ENCODE measurements at places on chromosomes 16 and 17.

DNA sequence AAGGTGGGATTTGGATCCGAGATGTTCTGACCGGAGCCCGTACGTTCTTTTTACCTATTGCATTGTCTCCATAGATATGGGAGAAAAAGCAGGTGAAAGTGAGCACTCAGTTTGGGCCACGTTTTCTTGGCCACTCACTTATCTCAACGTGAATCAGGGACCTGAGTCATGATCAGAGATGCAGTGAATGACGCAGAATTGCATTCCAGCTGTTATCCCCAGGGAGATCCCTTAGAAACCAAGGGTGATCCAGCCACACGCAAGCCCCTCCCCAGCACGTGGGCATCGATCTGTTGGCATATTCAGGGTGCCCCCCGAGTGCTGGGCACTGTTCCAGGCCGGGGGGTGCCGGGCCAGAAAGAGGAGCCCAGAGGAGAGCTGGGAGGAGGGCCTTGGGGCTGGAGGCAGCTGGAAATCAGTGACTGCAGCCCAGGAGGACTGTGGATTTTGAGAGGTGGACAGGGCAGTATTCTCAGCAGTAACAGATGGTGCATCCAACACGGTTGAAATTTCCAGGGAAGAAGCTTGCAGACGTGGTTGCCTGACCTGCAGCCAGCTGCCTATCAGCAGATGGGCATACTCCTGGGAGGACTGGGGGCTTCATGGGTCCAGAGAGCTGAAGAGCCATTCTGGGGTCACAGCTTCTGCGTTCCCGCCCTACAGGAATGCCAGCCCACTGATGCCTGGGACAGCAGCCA, 87.2 kb upstream of the CACNG5 start:
- no peak for DNase-seq

DNA sequence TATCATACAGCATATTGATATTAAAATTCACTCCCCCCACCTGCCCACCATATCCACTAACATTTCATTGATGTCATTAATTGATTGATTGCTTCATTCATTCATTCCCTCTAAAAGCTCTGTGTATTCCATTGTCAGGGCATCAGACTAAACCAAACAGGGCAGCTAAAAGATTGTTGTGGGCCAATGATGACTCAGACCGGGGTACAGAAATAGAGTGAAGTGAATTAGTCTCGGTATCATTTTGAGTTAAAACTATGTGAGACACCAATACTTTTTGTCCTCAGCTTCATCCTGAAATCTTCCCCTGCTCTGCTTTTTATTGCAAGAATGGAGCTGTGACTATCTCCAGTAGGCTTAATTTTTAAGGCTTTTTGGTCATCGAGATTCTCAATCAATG, 868.3 kb downstream of the CDH11 start:
- no peak for DNase-seq

DNA sequence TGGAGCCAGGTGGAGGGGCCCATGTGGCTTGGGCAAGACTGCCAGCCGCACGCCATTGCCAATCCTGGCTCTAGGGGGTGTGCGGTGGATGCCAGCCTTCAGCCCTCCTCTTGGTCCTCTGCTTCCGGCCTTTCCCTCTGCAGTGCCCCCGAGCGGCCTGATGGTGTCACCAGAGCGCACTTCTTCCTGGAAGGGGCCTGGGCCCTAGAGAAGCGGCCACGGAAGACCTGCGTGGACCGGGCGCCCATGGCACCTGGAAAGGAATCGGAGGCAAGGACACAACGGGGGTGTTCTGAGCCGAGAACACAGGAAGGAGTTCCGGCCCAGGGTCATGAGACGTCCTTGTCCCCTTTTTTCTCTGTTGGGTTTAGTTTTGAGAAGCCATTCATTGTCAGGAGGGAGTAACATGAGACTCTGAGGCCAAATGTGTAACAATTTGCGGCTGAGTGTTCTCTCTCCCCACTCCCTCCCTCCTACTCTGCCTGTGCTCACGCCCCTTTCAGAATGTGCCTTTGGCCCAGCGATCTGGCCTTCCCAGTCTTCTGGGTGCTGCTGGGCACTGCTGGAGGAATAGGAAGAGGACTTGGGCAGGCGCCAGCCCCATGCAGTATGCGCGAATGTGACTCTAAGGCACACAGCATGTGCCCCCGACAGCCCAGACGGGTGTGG, 92.8 kb downstream of the IRX3 start:
- no peak for DNase-seq

DNA sequence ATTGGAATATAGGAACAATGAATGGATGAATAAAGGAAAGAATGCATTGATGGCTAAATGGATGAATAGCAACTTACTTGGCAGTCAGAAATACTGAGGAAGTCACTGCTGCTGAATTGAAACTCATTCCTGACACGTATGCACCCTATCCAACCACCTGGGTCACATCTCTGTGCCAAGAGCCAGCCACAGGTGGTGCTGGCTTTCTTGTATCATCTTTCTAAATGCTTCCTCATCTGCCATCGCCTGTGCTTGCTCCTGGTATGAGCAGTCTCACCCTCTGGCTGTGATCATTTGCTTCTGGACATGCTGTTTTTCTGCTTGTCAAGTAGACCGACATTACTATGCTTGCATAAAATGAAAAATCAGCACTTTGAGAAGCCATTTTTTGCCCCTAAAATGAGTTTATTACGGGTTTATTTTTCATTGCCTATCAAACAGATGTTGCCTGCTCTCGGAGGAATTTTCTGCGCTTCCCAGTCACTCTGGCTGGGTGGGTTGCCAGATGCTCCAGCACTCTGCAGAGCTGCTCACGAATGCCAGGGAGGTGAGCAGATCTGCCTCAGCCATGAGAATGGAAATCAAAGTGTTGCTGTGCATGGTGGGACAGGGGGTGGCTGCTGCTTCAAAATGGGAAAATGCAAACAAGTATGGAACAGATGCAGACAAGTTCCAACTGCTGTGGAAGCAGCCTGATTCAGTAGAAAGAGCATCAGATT, 1349.6 kb upstream of the CDH8 start:
- DNase-seq: no peak

- no peak for DNase-seq
These were observed 86.3 kb upstream of the DHX40 start for GRCh38 chr17:59479141-59479540.

- DNase-seq: no peak
These were observed at the start of gene ITGA2B for GRCh38 chr17:44389281-44389680. Gene ITGA2B, minus strand, starts transcription at chr17:44389649. Its CDS starts 176 bp downstream, at chr17:44389473.

- DNase-seq: no peak
These were observed 110.0 kb downstream of the N4BP1 start for GRCh38 chr16:48499923-48500381.

DNA sequence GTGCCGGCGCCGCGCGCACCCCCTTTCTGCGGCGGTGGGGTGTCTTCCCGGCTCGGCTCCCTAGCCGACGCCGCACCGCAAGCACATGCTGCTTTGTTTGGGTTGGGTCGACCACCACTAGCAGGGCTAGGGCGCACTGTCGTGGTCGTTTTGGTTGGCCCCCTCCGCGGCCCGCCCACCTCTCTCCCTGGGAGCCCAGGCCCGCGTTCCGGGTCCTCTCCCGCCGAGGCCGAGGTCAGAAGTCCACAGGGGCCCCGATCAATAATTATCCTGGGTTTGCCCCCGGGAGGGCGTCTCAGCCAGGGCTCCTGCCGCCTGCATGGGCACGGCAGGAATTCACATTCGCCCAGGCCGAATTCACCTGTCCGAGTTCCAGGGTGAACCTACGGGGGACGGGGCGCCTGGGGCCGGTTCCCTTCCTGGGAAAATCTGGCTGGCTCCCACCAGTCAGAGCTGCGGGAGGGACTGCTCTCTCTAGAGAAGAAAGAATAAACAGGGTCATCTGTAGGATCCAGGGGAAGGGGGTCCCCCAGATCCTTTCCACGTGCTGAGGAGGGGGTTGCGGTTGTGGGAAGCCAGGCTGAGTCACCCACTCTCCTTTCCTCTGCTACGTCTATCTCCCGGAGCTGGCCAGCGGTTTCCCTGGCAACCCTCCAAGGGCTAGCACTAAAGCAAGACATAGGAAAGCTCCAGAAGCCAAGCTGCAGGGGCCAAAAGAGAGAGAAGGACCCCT, 584 bp upstream of the STAT5B start:
- DNase-seq: peak; percentile 51

- no peak for DNase-seq
These were observed 1.2 kb downstream of the GNA13 start for GRCh38 chr17:65055280-65055707.

GRCh38 chr16:12907670-12908233, 6.4 kb downstream of the SHISA9 start:
- no peak for DNase-seq

DNA sequence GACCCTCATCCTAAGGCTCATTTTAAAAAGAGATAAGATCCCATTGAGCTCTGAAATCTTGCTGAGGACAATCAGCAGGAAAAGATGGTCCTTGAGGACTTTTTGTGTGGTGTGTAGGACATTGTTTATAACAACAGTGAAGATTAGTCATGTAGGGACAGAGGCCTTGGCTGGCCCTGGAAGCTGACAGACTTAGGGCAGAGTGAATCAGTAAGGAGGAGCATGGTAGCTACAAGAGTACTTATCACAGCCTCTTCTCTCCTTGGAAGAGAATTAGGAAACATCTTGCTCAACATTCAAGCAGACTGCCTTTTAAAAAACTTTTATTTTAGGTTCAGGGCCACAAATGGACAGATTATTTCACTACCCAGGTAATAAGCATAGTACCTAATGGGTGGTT, 665.9 kb upstream of the SALL1 start:
- DNase-seq: no peak

GRCh38 chr17:31598399-31598782, 206.9 kb downstream of the RAB11FIP4 start:
- DNase-seq: no peak

- DNase-seq: no peak
These were observed 26.1 kb downstream of the GAS7 start for GRCh38 chr17:10172241-10172741.

DNA sequence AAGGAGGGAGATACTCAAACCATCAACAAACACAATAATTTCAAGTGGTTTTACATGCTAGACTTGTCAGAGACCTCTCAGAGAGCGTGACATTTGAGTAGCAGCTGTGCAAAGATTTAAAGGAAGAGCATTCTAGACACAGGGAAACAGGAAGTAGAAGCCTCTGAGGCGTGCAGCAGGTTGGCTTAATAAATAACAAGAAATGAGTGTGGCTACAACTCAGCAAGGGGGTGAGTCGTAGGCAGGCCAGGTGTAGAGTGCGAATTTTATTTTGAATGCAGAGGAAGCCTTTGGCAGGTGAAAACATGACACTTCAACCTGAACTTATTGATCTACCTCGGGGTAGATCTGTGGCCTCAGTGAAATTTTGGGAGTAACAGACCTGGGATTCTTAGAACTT, 73.2 kb upstream of the MRTFB start:
- no peak for DNase-seq

- DNase-seq: no peak
These were observed 50.3 kb downstream of the KPNA2 start for GRCh38 chr17:68085771-68086381.

DNA sequence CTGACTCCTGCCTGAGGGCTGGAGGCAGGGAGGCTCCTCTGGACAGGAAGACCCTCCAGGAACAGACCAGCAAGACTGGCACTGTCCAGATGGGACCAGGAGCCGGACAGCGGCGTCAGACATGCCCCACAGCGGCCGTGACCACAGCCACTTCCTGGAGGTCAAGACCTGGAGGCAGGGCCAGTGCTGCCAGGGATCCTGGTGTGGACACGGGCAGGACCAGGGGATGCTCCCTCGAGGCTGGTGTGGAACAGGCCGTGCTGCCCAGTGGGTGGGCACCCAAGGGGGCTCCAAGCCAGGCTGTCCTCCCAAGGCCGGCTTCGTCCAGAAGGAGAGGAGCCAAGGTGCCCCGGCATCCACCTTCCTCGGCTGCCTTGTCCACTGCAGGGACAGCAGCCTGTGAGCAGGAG, 4.5 kb upstream of the CCDC57 start:
- no peak for DNase-seq

- DNase-seq: no peak
These were observed 2.8 kb downstream of the PKMYT1 start for GRCh38 chr16:2977440-2977839.

DNA sequence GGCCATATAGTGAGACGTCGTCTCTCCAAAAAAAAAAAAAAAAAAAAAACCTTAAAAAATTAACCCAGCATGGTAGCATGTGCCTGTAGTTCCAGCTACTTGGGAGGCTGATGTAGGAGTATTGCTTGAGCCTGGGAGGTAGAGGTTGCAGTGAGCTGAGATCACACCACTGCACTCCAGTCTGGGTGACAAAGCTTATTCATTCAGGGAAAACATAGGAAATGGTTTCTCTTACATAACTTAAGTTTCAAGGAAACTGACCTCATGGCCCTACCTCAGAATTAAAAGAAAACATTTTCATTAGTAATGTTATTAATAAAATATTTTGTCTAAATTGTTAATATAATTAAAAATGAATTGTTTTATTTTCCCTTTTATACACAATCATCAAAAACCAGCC, 31.4 kb downstream of the COG1 start:
- DNase-seq: no peak

- DNase-seq: no peak
These were observed 467.7 kb downstream of the CDH11 start for GRCh38 chr16:64654178-64654577.

- no peak for DNase-seq
These were observed 21.0 kb downstream of the CNP start for GRCh38 chr17:41987642-41988041.

DNA sequence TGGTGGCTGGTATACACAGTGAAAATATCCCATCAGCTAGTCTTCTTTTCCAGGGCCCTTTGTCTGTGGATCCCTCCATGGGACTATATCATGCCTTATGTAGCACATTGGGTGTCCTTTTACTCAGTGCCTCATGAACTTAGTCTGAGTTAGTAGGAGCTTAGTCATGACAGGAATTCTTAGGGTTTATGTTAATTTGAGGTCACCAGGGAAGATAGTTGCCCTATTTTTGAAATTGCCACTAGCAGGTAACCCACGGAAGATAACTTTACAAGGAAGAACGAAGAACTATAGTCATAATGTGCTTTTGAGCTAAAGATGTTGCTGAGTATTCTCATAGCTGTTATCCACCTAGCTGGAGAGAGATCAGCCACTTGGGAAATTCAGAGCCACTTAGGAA, 14.8 kb upstream of the PLK1 start:
- no peak for DNase-seq

DNA sequence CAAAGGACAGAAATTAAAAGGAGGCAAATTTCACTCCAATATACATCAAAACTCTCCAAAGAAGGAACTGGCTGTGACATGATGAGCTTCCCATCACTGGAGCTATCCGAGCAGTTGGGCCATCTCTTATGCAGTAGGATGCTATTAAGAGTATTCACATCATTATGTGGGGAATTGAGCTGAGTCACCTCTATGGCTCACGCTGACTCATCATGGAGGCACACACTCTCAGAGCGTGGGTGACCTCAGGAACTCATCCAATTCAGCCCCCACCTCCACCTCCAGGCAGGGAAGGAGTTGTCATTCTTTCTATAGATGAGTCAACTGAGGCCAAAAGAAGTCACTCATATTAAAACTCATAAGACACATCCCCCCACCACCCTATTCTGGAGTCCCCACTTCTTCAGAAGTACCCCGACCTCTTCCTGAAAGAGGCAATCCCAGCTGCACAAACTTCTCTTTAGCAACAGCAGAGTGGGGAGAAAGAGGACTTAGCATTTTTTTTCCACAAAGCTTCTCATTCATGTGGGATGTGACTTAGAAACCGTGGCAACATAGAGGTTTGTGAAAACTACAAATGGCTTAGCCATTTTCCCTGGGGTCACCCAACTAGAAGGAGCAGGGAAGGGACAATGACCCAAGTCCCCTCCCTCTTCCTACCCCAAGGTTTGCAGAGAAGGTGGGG, 32.5 kb downstream of the ABCC12 start:
- DNase-seq: no peak

Measured in T-helper 22 cell (primary cell).